EH (cell line): ENCODE measurements at places on chromosomes 2 and 18.

DNA sequence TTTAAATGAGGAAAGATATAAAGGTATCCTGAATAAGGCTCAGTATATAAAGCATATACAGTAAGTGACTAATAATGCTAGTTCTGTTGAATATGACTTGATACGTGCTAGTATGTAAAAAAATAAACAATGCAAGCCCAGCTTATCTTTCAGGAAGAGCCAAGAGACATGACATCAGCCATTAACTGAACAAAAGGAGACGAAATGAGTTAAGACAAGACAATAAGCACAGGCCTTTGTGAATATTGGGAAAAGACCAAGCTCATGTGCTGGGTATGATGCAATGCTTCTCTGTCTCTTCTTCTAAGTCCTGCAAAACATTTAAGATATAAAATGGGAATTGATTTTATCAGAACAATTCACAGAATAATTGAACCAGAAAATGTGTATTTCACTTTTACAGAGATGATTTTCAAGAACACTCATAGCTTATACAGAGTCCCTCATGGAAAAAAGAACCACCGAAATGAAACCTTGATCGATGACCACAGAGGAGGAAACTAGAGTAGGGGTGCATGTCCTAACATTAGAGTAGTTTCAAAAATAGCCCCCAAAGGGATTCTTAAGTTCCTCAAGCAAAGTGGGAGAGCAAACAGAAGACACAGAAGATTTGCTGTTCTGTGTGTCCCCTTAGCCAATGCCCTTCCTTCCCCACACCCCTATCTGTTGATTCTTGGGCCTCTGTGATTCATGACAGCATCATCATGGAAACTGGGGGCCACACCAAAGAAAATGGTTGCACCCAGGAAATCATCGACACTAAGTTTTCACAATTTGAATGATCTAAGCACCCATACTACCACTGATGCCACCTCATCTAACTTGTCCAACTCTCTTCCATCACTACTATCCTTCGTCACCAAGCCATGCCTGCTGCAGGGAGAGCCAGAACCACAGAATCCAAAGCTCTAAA lies 68.0 kb upstream of the CRIM1 start:
- DNase-seq, result peak; percentile 16

DNA sequence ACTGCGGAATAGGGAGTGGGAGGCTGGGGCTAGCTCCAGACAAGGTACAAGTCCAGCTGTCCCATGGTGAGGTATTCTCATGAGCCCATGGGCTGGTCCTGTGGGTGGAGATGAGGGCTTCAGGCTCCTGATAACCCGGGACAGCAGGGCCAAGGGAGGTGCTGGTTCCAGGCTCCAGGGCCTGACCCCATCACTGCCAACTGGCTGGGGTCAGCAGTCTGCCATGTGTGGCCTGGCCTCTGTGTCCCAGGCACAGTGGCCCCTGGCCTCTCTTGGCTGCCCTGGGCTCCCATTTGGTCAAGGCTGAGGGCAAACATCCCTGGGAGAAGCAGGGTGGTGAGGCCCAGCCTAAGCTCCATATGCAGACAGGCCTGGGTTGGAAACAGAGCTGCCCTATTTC lies 966 bp upstream of the OXER1 start:
- DNase-seq, result no peak

GRCh38 chr2:20558391-20559150 lies 92.3 kb downstream of the HS1BP3 start:
- DNase-seq, result no peak

DNA sequence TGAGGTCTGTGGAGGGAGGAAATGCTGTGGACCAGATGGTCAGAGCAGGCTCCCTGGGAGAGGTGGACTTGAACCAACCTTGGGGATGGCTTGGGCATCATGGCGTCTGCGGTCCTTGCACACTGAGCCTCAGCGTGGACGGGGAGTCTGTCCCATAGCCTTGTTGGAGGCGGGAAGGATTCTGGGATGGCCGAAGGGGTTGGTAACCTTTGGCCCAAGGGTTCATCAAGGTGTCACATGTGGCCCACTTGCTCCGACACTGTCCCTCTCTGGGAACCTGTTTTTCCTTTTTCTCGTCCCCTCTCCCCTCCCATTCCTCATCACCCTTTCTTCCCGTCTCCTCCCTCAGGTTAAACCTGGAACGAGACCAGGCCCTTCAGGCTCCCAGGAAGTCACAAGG lies 66.4 kb downstream of the MAPK4 start:
- no peak for DNase-seq

DNA sequence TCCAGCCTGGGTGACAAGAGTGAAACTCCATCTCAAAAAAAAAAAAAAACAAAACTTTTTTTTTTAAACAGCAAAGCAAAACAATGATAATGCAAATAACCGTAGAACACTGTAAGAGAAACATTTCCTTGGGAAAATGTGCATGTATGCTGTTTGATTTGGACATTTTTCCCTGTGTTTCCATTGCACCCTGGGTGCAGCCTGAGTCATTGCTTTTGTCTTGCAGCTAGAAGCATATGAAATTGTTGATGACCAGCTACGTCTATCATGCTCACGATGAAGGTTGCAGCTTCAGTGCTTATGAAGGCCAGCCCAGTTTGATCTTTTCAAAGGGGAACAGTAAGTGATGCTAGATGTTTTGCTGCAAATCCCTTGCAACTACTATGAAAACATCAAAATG lies 41.5 kb downstream of the MOGAT1 start:
- no peak for DNase-seq

DNA sequence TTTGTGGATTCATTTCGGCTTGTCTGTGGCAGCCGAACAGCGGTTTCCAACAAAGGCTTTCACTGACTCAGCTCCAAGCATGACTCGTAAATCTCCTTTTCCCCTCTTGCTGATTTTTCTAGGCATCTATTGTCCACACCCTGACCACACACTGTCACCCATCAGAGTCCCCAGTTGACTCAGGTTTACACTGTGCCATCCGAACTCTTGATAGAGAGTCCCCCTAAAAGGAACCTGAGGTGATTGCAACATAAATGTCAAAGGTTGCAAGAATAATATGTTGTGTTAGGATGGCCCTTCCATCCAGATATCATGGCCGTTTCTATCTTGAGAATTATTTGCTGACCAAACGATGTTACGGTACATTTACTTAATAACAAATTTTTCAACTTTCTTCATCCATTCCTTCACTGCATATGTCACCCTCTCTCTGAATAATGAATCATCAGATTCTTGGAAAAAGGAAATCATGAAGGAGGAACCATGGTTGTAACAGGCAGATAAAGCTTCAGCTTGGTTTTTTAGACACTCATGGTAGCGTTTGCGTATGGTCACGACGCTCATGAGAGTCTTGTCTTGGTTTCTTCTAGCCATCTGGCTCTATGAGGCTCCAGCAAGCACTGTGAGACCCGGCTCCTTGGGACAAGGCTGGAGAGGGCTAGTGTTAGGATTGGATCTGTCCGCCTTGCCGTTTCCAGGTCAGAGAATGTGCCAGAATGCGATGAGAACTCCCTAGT lies 72.1 kb downstream of the NPAS2 start:
- DNase-seq, result peak; percentile 76

DNA sequence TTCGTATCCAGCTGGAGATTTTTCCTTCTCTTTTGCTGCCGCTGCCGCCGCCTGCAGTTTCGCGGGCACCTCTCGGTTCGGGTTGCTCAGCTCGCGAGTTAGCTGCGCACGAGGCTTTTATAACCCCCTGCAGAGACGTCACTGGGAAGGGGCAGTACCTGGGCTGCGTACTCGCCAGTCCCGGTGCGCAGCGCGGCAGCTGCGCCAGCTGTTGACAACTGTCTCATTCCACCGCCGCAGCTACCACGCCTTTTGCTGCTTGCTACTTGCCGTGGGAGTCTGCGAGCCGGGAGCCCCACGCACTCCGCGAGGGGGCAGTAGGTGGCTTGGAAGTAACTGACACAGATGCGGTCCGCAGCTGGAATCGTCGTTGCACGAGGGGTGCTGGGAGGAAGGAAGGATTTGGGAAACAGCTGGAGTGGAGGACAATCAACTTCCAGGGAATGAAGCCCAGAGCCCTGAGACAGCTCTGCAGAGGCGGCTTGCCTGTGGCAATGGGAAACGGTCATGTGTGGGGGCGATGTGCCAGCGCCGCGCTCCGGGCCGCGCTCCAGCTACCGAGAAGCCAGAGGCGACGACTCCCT lies at the start of gene TACR1:
TACR1 (minus strand) TSS at position 93 of the 584 bp plus-strand sequence. CDS start 586 bp downstream, outside the sequence.
- DNase-seq, result peak; percentile 74

- DNase-seq, result no peak
Observed at GRCh38 chr2:221282386-221282785, 289.7 kb downstream of the EPHA4 start.

DNA sequence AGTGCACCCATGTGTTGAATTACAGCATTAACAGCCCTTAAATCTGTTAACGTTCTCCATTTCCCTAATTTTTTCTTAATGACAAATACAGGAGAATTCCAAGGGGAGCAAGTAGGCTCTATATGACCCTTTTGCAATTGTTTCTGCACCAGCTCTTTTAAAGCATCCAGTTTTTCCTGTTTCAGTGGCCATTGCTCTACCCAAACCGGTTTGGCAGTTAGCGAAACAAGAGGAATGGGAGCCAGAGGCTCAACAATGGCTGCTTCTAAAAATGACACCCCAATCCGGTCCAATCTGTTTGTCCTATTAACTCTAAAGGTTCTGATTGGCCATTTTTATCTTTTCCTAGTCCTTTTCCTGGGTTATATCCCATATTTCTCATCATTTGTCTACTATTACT lies 15.1 kb upstream of the SUCLG1 start:
- no peak for DNase-seq

GRCh38 chr2:127783101-127783500 lies 27.9 kb downstream of the WDR33 start:
- no peak for DNase-seq

DNA sequence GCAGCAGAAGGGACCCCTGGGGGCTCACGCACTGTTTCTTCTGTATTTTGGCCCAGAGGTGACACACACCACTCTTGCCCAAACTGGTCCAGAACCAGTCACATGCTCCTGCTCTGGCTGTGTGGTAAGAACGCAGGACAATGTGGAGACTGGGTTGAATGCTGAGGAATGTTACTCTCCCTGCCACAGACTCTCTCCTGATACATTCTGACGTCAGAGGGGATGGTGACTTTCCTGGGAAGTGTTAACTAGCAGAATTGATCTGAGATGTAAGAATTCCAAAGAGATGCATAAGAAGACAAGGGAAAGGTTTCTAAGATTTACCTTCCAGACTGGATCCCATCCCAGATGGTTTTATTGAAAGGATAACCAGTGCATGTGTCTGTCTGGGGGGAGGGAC lies 100.8 kb downstream of the ASB1 start:
- peak; percentile 90 for DNase-seq

GRCh38 chr2:16168506-16169264 lies 228.3 kb downstream of the MYCN start:
- DNase-seq, result no peak

DNA sequence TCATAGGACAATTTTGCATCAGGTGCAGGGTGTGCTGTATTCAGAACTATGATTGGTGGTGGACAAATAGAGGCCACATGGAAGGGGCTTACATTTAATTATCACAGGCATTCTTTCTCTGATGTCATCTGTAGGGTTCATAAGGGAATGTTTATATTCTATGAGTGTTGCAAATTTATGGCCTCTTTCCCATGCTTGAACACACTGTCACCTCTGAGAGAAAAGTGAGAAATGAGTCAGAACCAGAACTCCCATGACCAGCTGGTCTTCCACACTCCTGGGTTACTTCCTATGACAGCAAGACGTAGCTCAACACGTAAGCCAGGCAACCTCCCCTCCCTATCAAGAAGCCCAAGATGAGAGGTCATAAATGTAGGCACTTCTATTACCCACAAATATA lies 310.8 kb downstream of the PIEZO2 start:
- no peak for DNase-seq

DNA sequence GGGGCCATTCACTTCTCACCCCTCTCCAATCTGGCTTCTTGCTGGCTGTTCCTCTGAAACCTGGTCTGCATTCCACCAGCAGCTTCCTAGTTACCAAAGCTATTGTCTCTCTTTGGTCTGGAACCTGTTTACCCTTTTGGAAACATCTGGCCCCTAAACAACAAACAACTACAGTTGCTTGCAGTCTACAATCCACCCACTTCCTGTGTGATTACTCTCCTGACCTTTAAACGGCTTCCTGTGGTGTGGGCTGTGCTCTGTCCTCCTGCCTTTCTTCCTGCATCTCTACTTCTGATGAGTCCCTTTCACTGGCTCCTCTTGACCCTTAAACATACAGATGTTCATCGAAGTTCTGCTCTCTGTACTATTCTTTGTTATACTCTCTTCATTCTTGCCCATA lies 303.8 kb downstream of the TDRD15 start:
- no peak for DNase-seq

DNA sequence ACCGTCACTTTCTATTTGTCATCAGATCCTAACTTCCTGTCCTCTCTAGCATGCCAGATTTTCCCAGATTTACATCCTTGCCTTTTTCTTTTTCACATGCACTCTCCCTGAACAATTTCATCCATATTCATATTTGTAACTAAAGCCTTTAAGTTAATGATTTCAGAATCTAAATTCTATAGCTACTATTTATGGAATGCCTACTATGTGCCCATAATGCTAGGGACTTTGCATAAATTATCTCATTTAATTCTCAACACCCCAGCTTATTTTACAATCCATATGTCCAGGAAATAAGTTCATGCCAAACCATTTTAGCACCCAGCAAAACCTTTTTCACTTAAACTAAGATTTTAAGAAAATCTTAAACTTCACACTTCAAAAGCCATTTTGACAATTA lies 531.9 kb downstream of the NUP35 start:
- no peak for DNase-seq

- peak; percentile 23 for DNase-seq
Observed at GRCh38 chr2:8303322-8303832, 378.5 kb upstream of the ID2 start.

DNA sequence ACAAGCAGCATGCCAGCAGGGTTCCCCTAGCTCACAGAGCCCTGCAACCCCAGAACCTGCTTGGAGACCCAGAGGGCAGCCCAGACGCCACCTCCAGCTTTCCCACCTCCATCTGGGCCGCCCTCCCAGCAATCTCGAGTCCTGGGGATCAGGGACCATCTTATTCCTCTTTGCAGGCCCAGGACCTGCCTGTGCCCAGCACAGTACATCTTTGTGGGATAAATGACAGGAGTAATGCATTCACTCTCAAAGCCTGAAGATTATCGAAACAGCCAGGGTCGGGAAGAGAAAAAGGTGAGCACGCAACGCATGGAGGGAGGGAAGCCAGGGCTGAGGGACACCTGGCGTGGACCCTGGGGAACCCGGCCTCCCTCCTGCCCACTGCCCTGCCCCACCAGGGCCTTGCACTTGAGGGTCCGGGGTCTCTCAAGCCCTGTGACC lies 144.1 kb downstream of the NDUFA10 start:
- no peak for DNase-seq

- no peak for DNase-seq
Observed at GRCh38 chr18:78526275-78526674, 453.3 kb upstream of the SALL3 start.

DNA sequence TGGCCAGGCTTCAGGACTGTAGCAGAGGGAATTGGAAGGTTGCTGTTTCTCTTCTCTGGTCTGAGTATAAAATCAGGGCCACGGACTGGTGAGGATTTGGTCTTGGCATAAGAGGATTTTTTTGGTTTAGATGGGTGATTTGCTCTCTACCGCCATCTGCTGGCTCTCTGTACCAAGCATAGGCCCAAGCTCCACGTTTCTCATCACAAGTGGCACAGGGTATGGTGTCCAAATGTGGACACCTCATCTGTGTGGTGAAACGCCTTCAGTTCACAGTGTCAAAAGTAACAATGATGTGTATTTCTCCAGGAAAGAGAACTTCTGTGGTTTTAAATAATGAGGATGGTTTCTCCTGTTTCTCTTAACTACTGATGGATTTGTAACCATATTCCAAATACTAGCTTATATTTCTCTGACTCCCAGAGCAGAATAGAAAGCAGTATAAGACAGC lies 115.1 kb downstream of the EML6 start:
- peak; percentile 73 for DNase-seq
